ENCODE measurements at places on chromosomes 3 and 15. TPM values are rescaled to one million over a fixed set of nuclear protein-coding genes. Genes with fewer than 3 reads are reported as not detected.

GRK7 gene
- total RNA-seq, result not detected

GPR62 gene
- total RNA-seq, result not detected

AHSG gene
- 1.1 TPM for total RNA-seq

ZNF197 gene
- total RNA-seq, result 10.6 TPM

VGLL3 gene
- 37.4 TPM for total RNA-seq

ADPRH gene
- total RNA-seq, result 27.7 TPM

PRKAR2A gene
- total RNA-seq, result 62.3 TPM

GPR171 gene
- 4.2 TPM for total RNA-seq

DNA sequence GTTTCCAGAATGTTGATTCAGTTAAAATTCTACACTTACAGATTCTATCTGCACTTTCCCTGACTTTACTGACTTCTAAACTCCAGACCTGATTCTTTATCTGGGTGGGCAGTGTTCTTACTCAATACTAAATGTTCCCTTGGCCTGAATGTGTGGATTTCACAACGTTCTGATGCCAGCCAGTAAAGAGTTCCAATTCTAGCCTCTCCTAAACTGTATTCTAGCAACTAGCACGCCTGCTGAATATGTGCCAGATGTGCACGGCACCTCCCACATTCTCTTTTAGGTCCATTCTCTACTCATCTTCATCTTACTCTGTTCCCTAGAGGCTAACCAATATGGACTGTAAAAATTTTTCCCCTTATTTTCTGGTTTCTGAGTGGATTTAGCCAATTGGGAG, 479.5 kb upstream of the AGTR1 start:
- H3K36me3 ChIP-seq, result no peaks in the 10 kb centered on the region
- H3K27ac ChIP-seq, result no peak overlapping the region

DNA sequence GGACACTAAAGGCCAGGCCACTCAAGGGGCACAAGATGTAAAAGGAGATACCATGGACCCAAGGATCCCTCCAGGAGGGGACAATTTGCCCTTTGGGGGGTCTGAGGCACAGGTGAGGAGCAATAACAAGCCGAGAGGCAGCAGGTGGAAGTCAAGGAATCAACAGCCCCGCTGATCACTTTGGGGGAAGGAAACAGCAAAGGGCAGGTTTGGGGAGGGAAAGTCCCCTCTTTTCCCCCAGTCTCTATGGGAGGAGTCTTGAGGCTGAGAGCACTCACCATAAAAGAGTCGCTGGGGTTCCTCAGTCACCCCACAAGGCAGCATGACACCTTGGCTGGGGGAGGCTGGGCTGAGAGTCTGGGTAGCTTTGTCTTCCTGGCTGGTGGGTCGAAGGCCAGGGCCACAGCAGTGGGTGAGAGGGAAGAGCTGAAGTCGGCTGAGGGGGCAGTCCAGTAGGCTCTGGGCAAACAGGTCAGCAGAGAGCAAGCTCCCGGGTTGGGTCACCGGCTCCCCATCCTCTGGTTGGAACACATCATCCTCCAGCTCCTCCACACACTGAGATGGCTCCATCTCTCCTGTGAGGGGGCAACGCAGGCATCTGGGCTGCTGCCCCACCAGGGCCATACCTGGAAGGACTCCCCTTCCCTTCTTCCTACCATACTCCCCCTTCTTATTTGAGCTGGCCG, 3.0 kb downstream of the BMF start:
- no peak overlapping the region for H3K4me3 ChIP-seq
- no peak for DNase-seq
- H3K4me1 ChIP-seq, result peaks cover 79% of the 10 kb centered on the region
- no peaks in the 10 kb centered on the region for H3K27me3 ChIP-seq
- H3K36me3 ChIP-seq, result no peaks in the 10 kb centered on the region

GRCh38 chr15:92158426-92158825, 235.3 kb upstream of the ST8SIA2 start:
- no peak overlapping the region for H3K27ac ChIP-seq
- H3K27me3 ChIP-seq, result no peaks in the 10 kb centered on the region
- H3K4me3 ChIP-seq, result no peak overlapping the region
- peaks cover 37% of the 10 kb centered on the region for H3K36me3 ChIP-seq

GRCh38 chr3:98359993-98360675, 6.5 kb downstream of the OR5K4 start:
- no peaks in the 10 kb centered on the region for H3K27me3 ChIP-seq
- no peaks in the 10 kb centered on the region for H3K4me1 ChIP-seq
- H3K4me3 ChIP-seq, result no peak overlapping the region
- DNase-seq, result no peak
- H3K36me3 ChIP-seq, result no peaks in the 10 kb centered on the region

DNA sequence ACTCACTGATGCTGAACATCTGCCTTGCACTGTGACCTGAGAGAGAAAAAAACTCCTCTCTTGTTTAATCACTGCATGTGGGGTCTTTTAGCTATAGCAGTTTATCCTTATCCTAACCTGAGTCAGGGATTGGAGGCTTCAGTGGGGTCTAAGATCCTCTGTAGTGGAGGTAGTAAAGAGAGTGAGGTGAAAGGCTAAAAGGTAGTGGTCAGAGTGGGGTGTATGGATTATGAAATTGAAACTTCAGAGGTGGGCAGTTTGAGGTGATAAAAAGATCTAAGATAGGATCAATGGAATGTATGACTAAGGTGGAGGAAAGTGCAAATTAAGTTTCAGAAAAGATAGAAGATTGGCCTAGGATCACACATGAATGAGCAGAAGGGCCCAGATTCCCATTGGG, 36.5 kb downstream of the DET1 start:
- H3K4me3 ChIP-seq, result no peak overlapping the region
- H3K27ac ChIP-seq, result no peak overlapping the region
- H3K27me3 ChIP-seq, result no peaks in the 10 kb centered on the region
- no peak for DNase-seq
- H3K4me1 ChIP-seq, result no peaks in the 10 kb centered on the region

GRCh38 chr15:74960995-74961588, 4.5 kb upstream of the RPP25 start:
- no peaks in the 10 kb centered on the region for H3K27me3 ChIP-seq
- H3K27ac ChIP-seq, result no peak overlapping the region
- DNase-seq, result no peak
- no peak overlapping the region for H3K4me3 ChIP-seq

DNA sequence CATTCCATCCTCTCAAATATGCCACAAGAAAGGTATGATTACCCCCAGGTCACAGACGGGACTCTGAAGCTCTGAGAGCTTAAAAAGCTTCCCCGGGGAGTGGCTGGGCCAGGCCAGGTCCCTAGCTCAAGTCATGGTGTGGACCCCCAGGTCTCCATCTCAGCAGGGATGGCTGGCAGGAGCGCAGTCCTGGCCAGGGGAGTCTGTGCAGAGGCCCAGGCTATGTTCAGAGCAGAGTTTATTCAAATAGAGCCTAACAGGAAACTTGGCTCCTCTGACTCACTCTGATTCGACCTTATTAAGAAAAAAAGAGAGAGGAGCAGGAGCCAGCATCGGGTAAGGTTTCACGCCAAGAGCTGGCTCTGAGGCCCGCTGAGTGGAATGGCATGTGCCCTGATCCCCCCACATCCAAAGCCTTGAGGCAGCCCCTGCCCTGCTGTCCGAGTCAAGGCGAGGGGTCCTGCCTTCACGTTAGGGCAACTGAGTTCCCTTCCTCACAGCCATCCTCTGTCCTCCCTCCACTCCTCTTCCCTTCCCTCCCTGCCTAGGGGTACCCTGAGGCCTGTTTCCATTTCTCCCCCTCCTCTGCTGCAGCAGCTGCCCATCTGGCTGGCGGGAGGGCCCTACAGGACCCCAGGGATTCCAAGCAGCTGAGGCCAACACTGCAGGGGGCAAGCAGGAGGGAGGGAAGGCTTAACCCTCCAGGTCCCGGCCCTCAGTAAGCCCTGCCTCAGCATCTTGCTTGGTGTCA, 1.9 kb upstream of the LOXL1 start:
- no peak for DNase-seq
- no peak overlapping the region for H3K4me3 ChIP-seq
- H3K27ac ChIP-seq, result peak overlapping the region; percentile 77
- no peaks in the 10 kb centered on the region for H3K36me3 ChIP-seq
- peaks cover 45% of the 10 kb centered on the region for H3K4me1 ChIP-seq

DNA sequence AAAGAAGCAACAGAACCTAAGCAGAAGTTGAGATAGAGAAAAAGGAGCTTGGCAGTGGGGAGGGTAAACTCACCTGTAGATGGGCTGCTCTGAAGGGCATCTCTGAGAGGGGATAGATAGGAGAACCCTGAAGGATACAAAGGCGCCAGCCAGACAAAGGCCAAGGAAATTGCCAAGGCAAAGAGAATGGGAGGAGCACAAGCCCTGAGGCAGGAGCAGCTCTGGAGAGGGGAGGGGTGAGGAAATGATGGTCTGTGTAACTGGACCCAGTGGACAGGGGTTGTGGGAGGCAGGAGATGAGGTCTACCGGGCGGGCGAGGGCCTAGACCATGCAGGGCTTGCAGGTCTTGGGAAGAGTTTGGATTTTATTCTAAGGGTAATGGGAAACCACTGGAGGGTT, 2.3 kb upstream of the PDIA5 start:
- no peak overlapping the region for H3K27ac ChIP-seq
- H3K36me3 ChIP-seq, result no peaks in the 10 kb centered on the region
- no peak overlapping the region for H3K4me3 ChIP-seq
- peaks cover 18% of the 10 kb centered on the region for H3K4me1 ChIP-seq

GRCh38 chr15:100114100-100114499, 227.7 kb downstream of the ADAMTS17 start:
- H3K27me3 ChIP-seq, result no peaks in the 10 kb centered on the region
- DNase-seq, result peak; percentile 34
- H3K27ac ChIP-seq, result peak overlapping the region; percentile 53
- no peaks in the 10 kb centered on the region for H3K36me3 ChIP-seq

DNA sequence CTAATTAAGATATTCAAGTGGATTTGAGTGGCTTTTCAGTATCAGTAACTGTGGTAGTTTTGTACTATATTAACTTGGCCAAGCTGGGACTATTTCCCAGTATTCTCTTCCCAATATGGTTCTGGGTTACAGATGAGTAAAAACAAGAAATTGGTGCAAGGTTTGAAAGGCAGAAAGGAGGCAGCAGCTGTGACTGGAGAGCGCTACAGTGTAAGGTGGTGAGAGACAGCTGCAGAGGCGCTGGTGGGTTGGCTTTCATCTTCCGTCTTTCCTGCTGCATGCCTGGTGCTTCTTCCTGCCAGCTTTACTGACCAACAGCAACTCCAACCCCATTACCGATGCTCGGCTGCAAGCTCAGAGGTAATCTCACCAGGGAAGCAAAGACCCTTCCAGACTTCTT, 9.8 kb downstream of the DPH3 start:
- no peak for DNase-seq
- no peaks in the 10 kb centered on the region for H3K27me3 ChIP-seq
- no peaks in the 10 kb centered on the region for H3K36me3 ChIP-seq

DNA sequence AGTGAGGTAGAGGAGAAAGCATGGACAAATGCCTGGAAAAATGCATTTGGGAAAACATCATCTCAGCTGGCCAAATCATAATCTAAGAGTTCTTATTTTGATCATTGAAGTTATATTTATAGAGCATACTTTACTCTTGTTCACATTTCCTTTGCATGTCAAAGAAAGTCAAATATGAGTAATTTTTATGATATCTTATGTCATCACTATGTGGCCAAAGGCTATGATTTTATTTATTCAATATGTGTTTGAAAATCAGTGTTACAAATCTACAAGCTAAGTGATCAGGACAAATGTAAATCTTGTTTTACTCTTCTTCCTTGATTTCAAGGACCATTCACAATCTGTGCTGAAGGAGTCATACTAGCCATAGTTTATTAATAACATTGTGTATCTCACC, 237.2 kb upstream of the DPH6 start:
- DNase-seq, result no peak
- H3K4me3 ChIP-seq, result no peak overlapping the region
- H3K4me1 ChIP-seq, result no peaks in the 10 kb centered on the region
- no peaks in the 10 kb centered on the region for H3K27me3 ChIP-seq
- H3K27ac ChIP-seq, result no peak overlapping the region

All from upper lobe of left lung (tissue), 6 donors.